ENCODE measurements at places on chromosomes 1 and 21.

GRCh38 chr21:34938089-34938764, 110.9 kb downstream of the RUNX1 start:
- H3K36me3 ChIP-seq = no peaks in the 10 kb centered on the region
- peak overlapping the region; percentile 57 for H3K27ac ChIP-seq
- DNase-seq = no peak

GRCh38 chr1:223076362-223076761, 66.7 kb downstream of the TLR5 start:
- H3K4me3 ChIP-seq = no peak overlapping the region
- no peak for DNase-seq
- no peaks in the 10 kb centered on the region for H3K36me3 ChIP-seq
- no peak overlapping the region for H3K27ac ChIP-seq
- no peaks in the 10 kb centered on the region for H3K27me3 ChIP-seq

DNA sequence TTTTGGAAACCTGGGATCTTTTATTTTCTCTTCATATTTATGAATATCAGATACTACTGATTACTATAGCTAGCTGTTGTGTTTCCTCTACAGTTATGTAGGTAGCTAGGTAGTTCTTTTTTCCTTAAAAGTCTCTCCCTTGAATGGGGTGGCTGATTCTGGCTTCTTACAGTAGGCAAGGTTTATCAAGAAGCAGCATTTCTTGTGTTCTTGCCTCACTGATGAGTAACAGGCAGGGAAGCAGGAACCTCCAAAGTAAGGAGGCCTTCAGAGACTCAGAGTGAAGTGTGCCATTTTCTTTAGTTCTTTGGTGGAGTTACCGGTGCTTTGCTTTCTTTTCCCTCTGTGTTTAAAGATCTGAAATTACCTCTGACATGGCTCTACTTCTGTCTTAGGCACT, 56.0 kb downstream of the ZMYM4 start:
- no peaks in the 10 kb centered on the region for H3K27me3 ChIP-seq
- no peak for DNase-seq
- no peaks in the 10 kb centered on the region for H3K4me1 ChIP-seq
- H3K36me3 ChIP-seq = peaks cover 27% of the 10 kb centered on the region
- H3K4me3 ChIP-seq = no peak overlapping the region
- no peak overlapping the region for H3K27ac ChIP-seq

GRCh38 chr1:41362357-41362721, 1.1 kb downstream of the FOXO6 start:
- no peak overlapping the region for H3K27ac ChIP-seq
- H3K27me3 ChIP-seq = peaks cover 8% of the 10 kb centered on the region
- no peak for DNase-seq

- no peaks in the 10 kb centered on the region for H3K27me3 ChIP-seq
- no peak overlapping the region for H3K27ac ChIP-seq
- no peaks in the 10 kb centered on the region for H3K4me1 ChIP-seq
- no peaks in the 10 kb centered on the region for H3K36me3 ChIP-seq
- H3K4me3 ChIP-seq = peak overlapping the region; percentile 21
- DNase-seq = no peak
Observed at GRCh38 chr1:32893198-32894018, 7.1 kb downstream of the HPCA start.

Measured in RWPE2 (cell line).